Activated naive CD4-positive, alpha-beta T cell treated with anti-CD3 and anti-CD28 coated beads, Interleukin-2, amount 50 U/mL, for 72 hours (primary cell): ENCODE measurements at places on chromosomes 5 and 9.

DNA sequence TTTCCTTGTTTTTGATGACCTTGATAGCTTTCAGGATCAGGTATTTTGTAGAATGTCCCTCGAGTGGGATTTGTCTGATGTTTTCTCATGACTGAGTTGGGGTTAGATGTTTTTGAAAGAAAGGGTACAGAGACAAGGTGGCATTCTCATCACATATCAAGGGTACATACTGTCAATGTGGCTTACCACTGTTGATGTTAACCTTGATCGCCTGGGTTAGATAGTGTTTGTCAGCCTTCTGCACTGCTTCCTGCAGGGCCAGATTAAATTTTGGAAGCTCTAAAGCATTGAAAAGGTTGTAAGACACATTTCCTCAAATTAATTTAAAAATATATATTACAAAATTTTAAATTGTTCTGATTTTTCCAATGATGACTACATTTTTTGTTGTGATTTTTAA lies 287.4 kb upstream of the ACTBL2 start:
- no peak for DNase-seq

DNA sequence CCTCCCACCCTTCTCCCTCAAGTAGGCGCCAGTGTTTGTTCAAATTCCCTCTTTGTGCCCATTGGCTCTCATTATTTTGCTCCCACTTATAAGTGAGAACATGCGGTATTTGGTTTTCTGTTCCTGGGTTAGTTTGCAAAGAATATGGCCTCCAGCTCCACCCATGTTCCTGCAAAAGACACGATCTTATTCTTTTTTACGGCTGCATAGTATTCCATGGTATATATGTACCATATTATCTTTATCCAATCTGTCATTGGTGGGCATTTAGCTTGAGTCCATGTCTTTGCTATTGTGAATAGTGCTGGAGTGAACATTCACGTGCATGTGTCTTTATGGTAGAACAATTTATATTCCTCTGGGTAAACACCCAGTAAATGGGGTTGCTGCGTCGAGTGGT lies 63.0 kb upstream of the OTULINL start:
- DNase-seq, result no peak

DNA sequence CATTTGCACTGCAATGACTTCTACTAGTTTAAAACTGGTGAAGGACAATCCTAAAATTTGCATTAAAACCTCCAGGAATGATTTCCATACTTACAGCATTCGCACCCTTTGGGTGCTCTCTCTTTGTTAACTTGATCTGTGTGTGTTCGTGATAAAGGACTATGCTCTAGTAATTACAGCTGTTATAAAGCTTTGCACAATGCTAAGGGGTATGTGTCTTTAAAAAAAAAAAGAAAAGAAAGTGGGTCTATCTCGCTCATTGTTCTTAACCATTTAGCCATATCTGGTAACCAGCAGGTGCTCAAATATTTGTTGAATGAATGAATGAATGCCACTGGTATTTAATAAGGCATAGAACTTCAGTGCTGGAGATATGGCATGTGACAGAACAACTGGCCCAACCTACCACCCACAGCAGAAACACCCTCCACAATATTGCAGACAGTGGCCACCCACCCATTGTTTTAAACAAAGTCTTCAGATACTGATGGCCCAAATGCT lies 8.7 kb downstream of the TRIM36 start:
- no peak for DNase-seq

DNA sequence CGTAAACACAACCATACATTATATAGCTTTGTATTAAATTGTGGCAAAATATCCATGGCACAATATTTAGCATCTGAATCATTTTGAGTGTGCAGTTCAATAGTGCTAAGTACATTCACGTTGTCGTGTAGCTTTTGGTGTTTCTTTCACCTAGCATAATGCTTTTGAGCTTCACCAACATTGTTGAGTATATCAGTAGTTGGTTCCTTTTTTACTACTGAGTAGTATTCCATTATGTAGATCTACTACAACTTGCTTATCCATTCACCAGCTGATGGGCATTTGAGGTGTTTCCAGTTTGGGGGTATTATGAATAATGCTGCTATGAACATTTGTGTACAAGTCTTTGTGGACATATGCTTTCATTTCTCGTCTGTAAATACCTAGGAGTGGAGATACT lies 27.3 kb upstream of the CTNNAL1 start:
- no peak for DNase-seq

GRCh38 chr5:142106061-142106460 lies 2.5 kb upstream of the NDFIP1 start:
- no peak for DNase-seq
